CD8-positive, alpha-beta memory T cell (primary cell): ENCODE measurements at places on chromosomes 3 and 15. TPM values are rescaled to one million over a fixed set of nuclear protein-coding genes. Genes with fewer than 3 reads are reported as not detected.

CNTN3 gene
- polyA plus RNA-seq: not detected

- no peak for DNase-seq
Observed at GRCh38 chr3:123799544-123800361, 84.4 kb downstream of the MYLK start.

DNA sequence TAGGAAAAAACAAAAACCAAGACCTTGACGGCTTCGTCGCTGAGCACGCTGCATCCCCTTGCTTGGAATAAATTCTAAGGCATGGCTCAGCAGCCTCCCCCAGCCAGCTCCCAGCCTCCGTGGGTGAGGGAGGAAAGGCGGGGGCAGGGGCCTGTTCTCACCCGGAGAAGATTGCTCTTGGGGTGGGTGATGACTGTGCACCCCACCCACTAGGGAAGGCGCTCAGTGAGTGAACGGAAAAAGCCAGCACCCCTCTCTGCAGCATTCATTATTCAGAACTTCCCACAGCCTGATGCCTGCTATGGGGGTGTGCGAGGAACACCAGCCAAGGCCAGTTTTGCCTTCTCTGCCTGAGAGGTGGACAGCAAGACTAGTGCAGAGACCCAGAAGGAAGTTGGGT lies 19.3 kb upstream of the NTRK3 start:
- DNase-seq: no peak

GRCh38 chr3:70224337-70224736 lies 88.1 kb downstream of the MDFIC2 start:
- DNase-seq: no peak

GRCh38 chr3:12840591-12841148 lies 695 bp downstream of the RPL32 start:
- DNase-seq: peak; percentile 34

- DNase-seq: no peak
Observed at GRCh38 chr15:78382114-78382880, 42.1 kb downstream of the CRABP1 start.

GRCh38 chr3:170634663-170635384 lies 48.9 kb upstream of the SLC7A14 start:
- DNase-seq: no peak

GRCh38 chr15:92453607-92454006 lies 59.9 kb downstream of the ST8SIA2 start:
- no peak for DNase-seq

DNA sequence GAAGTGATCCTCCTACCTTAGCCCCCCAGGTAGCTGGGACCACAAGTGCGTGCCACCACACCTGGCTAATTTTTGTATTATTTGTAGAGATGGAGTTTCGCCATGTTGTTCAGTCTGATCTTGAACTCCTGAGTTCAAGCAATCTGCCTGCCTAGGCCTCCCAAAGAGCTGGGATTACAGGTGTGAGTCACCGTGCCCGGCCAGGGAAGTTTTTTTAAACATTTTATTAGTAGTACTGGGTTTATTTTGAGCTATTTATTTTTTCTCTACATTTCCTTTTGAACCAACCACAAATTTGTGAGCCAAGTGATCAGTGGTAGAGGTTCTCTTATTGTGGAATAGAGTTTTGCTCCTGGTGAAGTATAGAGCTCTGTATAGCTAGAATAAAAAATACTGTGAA lies 33.7 kb downstream of the ARMC8 start:
- DNase-seq: no peak

GRCh38 chr3:64915778-64916177 lies 228.0 kb upstream of the ADAMTS9 start:
- DNase-seq: no peak

DNA sequence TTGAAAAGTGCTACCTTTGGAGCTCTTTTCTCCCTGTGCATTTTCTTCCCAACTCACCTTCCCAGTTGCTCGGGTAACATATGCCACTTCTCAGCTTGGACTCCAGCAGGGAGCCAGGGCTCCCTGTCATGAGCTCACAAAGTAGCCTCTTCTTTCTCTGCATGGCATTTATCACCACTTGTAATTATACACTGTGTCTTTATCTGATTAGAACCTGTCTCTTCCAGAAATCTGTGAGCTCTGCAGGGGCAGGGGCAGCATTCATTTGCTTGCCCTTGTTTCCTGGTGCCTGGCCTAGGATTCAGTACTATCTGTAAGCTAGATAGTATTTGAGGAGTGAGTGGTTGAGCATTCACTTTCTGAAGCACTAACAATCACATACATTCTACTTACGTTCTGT lies 100.9 kb downstream of the CLSTN2 start:
- DNase-seq: no peak

DNA sequence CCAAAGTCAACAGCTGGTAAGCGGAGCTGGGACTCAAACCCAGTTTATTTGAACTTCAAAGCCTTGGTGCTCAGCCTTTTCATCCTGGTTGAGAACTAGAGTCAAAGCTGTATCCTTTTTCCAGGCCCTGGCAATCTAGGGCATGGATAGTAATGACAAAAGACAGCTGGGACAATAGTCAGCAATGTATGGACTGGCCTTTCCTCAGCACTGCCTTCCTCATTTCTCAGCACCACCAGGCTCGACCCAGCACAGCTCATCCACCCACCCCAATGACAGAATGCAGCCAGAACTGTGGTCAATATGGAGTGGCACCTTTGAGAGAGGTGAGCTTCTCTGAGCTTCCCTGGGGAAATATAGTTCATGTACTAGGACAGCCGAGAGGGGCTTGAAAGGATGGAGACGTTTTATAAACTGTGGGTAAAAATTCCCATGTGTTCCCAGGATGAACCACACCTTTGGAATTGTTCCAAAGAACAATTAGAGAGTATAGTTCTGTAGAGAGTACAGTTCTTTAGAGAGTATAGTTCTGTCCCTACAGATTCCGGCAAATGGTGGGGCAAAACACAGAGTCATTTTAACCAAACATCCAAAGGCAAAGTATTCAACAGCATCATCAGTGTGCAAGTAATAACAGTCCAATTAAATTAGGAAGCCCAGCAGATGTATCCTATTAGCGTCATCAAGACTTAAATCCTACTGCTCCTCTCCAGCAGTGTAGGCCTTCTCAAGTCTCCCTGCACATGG lies 30.2 kb upstream of the IREB2 start:
- DNase-seq: no peak

- DNase-seq: peak; percentile 18
Observed at GRCh38 chr15:36579792-36580431, 486 bp downstream of the CDIN1 start.

GRCh38 chr3:127786353-127787070 lies 35.8 kb downstream of the MGLL start:
- no peak for DNase-seq

GRCh38 chr3:167740961-167741587 lies 5.6 kb downstream of the SERPINI1 start:
- no peak for DNase-seq
